ENCODE measurements at places on chromosomes 11 and 22. TPM values are rescaled to one million over a fixed set of nuclear protein-coding genes. Genes with fewer than 3 reads are reported as not detected.

HTR3A gene
- not detected for total RNA-seq

KRTAP5-10 gene
- not detected for total RNA-seq

OMP gene
- total RNA-seq, result not detected

APOA4 gene
- total RNA-seq, result not detected

UBQLN3 gene
- total RNA-seq, result not detected

ARHGAP20 gene
- not detected for total RNA-seq

SPCS2 gene
- 145 TPM for total RNA-seq

TRIM48 gene
- total RNA-seq, result not detected

AGBL2 gene
- 3.4 TPM for total RNA-seq

BTBD18 gene
- total RNA-seq, result not detected

PAX6 gene
- not detected for total RNA-seq

PHETA2 gene
- 3.0 TPM for total RNA-seq

OR52E1 gene
- total RNA-seq, result not detected

MRGPRX3 gene
- not detected for total RNA-seq

BAIAP2L2 gene
- 0.29 TPM for total RNA-seq

DKK3 gene
- 0.23 TPM for total RNA-seq

Data from activated CD8-positive, alpha-beta memory T cell treated with anti-CD3 and anti-CD28 coated beads for 36 hours (primary cell).